ENCODE measurements at places on chromosomes 7 and 10.

- DNase-seq: no peak
Measured at GRCh38 chr7:31521336-31522010, 7.6 kb downstream of the ITPRID1 start.

DNA sequence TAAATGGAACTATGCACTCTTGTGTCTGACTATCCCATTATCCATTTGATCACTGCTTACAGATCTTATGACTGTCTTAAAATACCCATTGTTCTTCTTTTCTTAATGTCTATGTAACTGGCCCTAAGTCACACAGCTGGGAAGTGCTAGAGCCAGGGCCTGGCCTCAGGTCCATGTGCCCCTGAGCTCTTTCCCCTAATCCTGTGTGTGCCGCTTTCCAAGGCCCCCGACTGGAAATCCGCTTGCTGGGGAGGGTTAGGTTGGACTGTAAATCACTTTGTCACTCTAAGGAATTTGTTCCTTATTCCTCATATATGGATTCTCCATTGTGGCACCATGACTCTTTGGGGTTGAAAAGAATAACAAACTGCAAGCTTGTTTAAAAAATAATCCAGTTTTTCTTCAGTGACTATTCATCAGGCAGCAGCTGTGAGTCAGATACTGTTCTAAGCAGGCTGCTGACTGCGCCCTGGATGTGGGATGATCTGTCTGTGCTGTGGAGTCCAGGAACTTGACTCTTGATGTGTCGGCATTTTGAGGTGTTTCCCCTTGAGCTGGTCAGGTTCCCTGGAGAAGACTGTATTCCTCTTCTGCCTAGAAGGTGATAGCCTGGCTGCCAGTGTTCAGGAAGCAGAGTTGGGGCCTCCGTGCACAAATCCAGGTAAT, 236.3 kb downstream of the SDK1 start:
- no peak for DNase-seq

DNA sequence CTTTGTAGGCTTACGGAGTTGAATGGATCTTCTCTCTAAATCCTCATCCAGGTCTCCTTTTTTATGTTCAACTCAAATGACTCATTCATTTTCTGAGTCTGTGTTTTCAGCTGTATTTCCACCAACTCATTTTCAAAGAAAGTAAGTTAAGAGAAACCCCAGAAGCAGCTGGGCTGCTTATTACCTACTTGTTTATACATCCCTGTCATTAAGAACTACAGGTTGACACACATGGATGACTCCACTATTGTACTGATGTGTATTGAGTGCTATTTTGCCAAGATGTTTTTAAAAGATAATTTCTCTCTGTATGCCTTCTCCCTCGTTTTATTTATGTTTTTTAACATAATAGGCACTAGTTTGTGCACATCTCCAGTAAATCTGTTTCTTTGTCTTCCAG, 41.9 kb downstream of the DGKI start:
- DNase-seq: no peak

DNA sequence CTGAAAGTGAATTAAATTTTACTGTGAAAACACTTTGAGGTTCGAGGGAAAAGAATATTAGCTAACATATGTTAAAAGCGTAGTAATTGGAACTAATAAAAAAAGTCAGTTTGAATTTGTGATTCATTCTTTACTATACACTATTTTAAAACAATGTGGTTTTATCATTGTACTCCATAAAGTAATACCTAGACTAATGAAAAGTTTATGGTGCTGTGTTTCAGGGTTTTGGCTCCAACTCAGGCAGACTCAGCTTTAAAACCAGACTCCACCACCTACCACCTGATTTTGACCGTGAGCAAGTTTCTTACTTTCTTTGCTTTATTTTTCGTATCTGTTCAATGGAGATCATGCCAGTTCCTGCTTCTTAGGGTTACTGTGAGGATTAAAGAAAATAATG, 9.2 kb upstream of the PRTFDC1 start:
- no peak for DNase-seq

- no peak for DNase-seq
Measured at GRCh38 chr7:50496569-50496968, 46.4 kb upstream of the FIGNL1 start.

- DNase-seq: no peak
Measured at GRCh38 chr7:98617960-98618418, 904 bp downstream of the NPTX2 start.

- no peak for DNase-seq
Measured at GRCh38 chr10:34001831-34002230, 667.4 kb upstream of the NRP1 start.

- DNase-seq: no peak
Measured at GRCh38 chr10:60234551-60234950, 155.1 kb downstream of the ANK3 start.

DNA sequence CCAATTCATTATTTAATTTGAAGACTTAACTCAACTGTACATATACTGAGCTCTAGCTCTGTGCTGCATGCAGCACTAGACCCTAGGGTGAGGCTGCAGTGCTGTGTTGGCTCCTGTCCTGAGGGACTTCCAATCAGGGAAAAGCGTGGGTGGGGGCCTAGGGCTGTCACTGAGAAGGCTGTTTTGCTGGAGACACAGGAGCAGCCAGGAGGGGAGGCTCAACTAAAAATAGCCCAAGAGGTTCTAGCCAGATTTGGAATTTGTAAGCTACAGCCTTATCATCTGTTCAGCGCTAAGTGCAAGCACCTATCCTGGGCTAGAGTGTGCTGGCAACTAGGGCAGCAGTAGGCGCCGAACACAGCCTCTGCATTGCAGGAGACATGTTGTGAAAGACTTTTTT, 121.1 kb downstream of the VWC2 start:
- DNase-seq: no peak

DNA sequence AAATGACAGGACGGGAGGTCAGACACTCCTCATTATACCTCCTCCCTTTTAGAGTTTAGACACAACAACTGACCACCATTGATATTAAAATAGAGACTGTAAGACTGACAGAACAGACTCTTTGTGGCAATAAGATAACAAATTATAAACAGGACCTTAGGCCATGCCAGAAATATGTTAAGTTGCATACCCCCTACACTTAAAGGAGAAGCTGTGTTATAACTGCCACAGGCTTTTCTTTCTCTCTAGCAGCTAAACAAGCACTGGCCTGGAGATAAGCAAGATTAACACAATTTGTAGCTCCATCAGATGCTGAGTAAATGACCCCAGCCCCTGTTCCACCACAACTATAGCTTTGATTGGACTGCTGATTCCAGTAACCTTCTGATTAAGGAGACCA, 10.5 kb upstream of the UNC5B start:
- no peak for DNase-seq

GRCh38 chr10:126264102-126265018, 123.9 kb downstream of the ADAM12 start:
- no peak for DNase-seq

- DNase-seq: no peak
Measured at GRCh38 chr7:141014125-141014523, 628 bp downstream of the MRPS33 start.

GRCh38 chr7:45086331-45087065, 2.3 kb downstream of the NACAD start:
- DNase-seq: no peak

DNA sequence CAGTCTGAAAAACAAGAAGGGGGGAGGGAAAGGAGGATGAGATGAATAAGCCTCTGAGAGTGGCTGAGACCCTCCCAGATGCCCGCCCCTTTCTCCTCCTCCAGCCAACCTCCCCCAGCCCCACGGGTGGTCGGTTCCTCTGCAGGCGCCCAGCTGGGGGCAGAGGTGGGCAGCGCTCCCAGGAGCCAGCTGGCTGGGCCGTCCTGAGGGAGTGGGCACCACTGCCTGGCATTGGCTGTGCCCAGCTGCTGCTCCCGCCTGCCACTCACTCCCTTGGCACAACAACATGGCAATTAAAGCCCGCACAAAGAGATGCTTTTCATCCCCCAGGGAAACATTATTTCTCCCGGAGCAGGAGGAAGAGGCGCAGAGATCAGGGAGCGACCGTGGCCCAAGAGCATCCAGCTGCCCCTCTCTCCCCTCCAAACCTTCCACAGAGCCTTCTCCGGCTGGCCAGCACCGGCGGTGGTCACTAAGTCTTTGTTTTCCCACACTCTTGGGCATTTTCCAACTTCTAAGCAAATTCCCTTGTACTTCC, 107.2 kb downstream of the SPDYE5 start:
- DNase-seq: no peak

DNA sequence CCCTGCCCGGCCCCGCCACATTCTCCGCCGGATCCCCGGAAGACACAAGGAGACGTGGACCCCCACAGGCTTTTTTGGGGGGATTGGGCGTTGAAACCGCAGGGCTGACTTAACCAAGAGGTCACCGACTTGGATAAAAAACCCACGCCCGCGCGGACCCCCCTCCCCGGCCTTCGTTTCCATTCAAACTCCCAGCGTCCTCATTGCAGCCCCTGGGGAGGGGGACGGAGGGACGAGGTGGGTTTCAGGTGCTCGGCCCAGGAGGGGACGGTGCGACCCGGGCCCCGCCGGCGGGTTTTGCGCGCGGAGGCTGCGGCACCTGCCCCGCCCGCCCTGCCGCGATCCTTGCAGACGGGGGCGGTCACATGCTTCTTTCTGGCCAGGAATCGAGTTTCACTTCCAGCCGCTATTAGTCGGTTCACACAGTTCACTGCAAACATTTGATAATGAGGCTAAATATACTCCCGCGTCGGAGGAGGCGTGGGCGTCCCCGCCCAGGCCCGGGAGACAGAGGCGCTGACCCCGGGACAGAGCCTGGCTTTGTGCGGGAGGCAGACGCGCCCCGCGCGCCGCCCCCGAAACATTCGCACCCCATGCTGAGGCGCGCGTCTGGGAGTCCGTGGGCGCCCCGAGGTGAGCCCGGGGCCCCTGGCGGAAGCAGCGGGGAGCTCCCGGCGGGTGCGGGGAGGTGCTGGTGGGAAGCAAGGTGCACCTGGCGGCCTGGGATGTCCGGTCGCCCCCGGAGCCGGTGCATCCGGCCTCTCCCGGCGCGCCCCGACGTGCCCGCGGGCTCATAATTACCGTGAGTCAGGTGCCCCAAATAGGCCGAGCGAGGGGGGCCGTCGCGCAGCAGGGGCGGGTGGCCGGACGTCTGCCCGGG, 2.7 kb upstream of the PDGFA start:
- DNase-seq: no peak

GRCh38 chr10:17454161-17455014, at the start of gene ST8SIA6:
Gene ST8SIA6 (minus strand): TSS chr10:17454595. CDS start chr10:17454255, 340 bp downstream.
- no peak for DNase-seq

GRCh38 chr7:92782236-92782635, 54.1 kb downstream of the CDK6 start:
- DNase-seq: no peak

- no peak for DNase-seq
Measured at GRCh38 chr10:49408519-49409306, 12.8 kb upstream of the DRGX start.

- DNase-seq: no peak
Measured at GRCh38 chr10:130454543-130455000, 318.4 kb downstream of the GLRX3 start.

GRCh38 chr7:132090444-132090843, 485.8 kb downstream of the PLXNA4 start:
- DNase-seq: no peak

DNA sequence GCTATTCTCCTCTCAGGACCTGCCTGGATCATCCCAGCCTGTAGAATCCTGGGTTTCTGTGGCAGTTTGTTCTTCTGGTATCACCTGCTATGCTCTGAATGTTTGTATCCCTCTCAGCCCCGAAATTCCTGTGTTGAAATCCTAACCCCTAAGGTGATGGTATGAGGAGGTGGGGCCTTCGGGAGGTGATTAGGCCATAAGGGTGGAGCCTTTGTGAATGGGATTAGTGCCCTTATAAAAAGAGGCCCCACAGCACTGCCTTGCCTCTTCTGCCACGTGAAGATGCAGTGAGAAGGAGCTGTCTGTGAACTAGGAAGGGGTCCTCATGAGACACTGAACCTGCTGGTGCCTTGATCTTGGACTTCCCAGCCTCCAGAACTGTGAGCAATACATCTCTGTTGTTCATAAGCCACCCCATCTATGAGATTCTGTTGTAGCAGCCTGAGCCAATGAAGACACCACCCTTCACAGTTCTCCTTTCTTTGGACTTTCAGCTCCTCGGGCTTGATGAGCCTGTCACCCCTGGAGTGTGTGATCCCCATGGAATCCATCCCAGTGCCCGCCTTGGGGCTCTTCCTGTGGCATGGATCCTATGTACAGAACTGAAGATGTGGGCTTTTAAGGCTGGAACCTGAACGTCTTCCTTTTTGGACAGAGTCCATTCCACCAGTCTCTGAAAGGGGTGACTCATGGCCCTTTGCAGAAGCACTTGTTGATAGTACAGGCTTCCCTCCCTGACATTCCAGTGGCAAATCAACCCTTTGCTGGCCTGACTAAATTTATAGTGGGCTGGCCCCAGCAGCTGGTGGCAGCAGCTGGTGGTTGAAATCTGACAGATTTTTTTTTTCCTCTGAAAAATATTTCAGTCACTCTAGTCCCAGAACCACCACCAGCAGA, 138.0 kb downstream of the TACC2 start:
- DNase-seq: no peak

GRCh38 chr10:130662775-130663174, 526.6 kb downstream of the GLRX3 start:
- no peak for DNase-seq

DNA sequence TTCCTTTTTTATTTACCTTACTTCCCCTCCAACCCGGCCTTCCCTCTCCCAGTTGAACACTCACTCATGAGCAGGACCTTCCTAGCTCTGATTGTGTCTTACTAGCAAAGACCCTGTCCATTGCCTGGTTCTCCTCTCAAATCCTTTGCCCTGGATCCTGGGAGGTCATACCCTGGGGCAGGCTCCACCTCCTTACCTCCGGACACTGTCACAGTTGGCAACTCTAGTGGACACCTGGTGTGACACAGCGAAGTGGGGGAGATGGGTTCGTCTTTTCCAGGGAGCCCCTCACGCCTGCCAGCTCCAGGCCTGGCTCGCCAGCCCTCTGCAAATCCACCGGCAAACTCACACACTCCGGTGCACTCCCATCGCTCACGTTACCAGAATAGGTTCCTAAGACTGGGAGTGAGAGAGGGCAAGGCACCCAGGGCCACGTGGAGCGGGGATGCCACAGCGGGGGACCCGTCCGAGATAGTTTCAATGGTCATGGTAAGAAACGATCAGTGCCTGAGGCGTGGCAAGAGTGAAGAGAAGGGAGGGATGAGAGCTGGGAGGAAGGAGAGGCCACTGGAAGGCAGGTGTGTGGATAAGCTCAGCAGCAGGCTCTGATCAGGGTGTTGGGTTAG, 30.9 kb upstream of the TMEM72 start:
- DNase-seq: no peak

- no peak for DNase-seq
Measured at GRCh38 chr7:40721342-40721949, 586.6 kb downstream of the SUGCT start.

GRCh38 chr7:4687956-4688355, 5.9 kb downstream of the FOXK1 start:
- no peak for DNase-seq

DNA sequence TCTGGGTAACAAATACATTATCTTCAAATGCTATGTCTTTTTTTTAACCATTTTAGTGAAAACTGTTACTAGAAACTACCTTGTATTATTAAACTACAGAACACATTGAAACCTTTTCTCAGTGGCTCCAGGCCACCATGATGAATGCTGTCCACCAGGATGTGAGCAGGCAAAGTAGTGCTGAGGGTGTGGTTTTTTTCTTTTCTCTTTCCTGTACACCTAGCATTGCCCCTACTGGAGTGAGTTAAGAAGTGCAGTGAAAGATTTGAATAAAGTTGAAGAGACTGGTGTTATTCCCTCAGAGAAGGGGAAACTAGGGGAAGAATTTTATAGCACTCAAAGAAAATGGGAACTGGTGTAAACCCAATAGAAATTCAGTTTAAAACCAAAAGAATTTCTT, 120.0 kb upstream of the SAMD8 start:
- no peak for DNase-seq
